ENCODE measurements at places on chromosomes 7 and 10. TPM values are rescaled to one million over a fixed set of nuclear protein-coding genes. Genes with fewer than 3 reads are reported as not detected.

Gene FKBP6
- total RNA-seq = not detected

Gene PRXL2A
- total RNA-seq = 110 TPM

DNA sequence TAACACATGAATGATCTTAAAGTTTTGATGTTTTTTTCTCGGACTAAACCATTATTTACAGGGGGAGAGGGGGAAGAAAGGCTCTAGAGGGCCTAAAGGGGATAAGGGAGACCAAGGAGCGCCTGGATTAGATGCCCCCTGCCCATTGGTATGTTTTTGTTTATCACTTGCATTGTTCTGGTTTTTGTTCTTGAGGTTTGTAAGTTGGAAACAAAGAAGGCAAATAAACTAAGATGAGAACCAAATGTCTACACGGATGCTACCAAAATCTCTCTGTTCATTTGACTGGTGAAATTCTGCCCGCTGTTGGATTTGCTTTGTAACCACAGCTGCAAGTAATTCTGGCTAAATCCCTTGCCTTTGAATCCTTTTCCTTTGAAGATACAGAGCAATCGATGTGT, 99.8 kb upstream of the MACROH2A2 start:
- no peaks in the 10 kb centered on the region for H3K27me3 ChIP-seq
- no peak overlapping the region for H3K4me3 ChIP-seq
- no peaks in the 10 kb centered on the region for H3K36me3 ChIP-seq

DNA sequence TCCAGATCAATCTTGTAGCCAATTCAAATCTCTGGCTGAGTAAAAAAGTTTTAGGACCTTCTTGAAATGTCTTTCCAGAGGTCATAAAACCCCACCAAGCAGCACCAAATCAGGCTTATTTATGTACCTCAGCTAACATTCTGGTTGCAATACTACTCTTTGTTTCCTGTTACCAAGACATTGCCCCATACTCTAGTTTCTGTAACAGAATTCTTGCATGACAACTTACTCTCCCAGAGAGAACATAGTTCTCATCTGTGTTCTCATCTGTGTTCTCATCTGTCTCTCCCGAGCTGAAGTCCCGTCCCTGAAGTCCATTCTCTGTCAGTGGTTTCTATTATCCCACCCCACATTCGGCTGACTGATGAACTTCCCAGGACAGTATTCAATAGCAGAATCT, 1285.1 kb downstream of the XPNPEP1 start:
- DNase-seq = no peak
- no peaks in the 10 kb centered on the region for H3K27me3 ChIP-seq
- no peak overlapping the region for H3K4me3 ChIP-seq
- H3K36me3 ChIP-seq = no peaks in the 10 kb centered on the region
- no peaks in the 10 kb centered on the region for H3K4me1 ChIP-seq

Measured in body of pancreas (tissue), 4 donors.